ENCODE measurements at places on chromosomes 2 and 18.

DNA sequence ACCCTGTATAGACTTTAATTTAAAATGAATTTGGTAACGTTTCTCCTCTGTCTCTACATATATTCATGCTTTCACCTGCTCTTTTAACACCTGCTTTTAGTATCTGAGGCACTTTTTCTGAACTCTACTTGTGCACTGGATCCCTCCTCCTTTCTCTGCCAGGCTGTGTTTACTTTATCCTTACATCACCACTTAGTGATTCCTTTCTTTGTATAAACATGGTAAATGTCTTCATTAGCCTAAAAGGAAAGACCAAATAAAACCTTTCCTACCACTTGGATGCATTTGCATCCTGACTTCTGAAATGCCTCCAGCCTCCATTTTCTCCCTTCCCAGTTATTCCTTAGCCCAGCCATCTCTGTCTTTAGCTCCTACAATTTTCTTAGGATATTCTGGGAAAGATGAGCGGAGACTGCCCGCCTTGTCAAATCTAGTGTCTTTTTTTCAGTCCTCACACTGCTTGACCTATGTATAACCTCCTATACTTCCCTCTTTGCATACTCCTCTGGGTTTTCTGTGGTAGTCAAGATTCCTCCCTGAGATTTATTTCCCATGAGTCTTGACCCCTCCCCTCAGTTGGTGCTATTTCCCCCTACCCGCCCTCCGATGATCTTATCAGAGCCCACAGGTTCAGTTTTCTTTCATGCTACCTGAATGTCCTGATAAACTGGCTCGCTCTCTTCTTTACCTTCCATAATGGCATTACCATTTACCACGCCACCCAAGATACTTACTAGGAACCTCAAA lies 44.8 kb downstream of the REL start:
- peak; percentile 20 for DNase-seq

DNA sequence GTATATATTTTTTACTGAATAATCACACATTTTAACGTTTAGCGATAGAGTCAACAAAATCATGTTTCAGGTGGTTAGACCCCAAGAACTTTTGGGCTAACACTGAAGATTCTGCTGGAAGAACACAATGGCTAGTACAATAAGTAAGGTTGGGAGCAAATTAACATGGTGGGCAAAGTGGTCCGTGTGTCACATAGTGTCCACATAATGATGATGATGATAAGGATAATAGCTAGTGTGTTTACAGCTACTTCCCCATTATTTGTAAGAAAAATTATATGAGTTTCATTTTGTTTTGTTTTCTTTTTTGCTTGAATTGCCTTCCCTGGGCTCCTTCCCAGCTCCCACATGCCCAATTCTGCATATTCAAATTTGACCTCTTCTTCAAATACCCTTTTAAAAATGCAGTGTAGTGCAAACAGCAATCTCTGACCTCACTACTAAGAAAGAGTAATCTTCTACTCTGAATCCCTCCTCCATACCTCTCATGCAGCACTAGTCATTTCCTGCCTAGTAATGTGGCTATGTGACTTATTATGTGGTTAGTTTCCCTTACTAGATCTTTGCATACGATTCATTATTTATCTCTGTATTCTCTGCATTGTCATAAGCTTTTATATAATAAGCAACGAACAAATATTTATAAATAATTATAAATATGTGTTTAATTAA lies 16.9 kb upstream of the VPS54 start:
- peak; percentile 78 for DNase-seq

DNA sequence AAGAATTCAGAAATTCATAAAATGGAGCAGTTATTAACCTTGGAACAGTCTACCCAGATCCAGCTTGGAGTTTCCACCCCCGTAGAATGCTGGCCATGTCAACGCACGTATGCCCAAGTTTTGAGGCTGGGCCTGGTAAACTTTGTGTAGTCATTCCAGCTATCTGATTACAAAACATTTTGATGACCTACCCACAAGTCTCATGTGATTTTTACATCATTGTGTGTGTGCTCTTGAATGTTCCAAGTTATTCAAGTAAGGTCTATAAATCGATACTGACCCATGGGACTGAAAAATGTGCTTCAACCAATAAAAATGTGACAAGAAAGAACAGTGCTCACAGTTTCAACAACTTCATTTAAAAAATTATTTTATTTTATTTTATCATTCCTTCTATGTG lies 32.5 kb upstream of the ICOS start:
- no peak for DNase-seq

GRCh38 chr2:196251132-196251531 lies 79.8 kb upstream of the STK17B start:
- DNase-seq: no peak

GRCh38 chr2:11250400-11251196 lies 93.8 kb downstream of the ROCK2 start:
- DNase-seq: peak; percentile 20

DNA sequence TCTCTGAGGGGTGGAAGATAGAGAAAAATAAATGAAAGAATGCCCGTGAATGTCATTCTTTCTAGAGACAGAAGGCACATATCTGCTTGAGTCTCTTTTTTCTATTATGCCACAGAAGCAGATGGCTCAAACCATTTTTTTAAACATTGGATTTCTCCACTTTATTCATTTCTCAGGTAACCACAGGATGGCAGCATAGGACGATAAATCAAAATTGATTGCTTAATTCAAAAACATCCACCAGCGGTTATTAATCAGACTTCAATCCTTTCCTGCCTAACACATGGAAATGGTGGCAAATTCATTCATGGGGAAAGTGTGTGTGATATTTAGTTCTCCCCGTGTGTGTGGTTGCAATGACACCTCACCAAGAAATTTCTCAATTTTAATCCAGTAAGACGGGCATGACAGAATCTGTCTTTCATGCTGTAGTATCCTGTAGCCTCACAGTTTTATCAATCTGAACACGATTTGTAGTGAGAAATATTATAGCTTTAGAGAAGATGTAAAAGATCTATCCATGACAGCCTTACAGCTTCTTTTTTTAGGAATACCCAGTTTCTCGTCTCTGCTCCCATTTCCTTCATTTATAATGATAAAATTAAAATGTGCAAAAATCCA lies 72.2 kb downstream of the DSC3 start:
- peak; percentile 6 for DNase-seq

GRCh38 chr2:137963535-137964065 lies 673 bp upstream of the HNMT start:
- no peak for DNase-seq

- peak; percentile 47 for DNase-seq
These were observed 67.8 kb upstream of the EPAS1 start for GRCh38 chr2:46229134-46230063.

- no peak for DNase-seq
These were observed 28.1 kb downstream of the FAM171B start for GRCh38 chr2:186721956-186722355.

GRCh38 chr2:107359021-107359420 lies 467.7 kb upstream of the RGPD4 start:
- DNase-seq: no peak

DNA sequence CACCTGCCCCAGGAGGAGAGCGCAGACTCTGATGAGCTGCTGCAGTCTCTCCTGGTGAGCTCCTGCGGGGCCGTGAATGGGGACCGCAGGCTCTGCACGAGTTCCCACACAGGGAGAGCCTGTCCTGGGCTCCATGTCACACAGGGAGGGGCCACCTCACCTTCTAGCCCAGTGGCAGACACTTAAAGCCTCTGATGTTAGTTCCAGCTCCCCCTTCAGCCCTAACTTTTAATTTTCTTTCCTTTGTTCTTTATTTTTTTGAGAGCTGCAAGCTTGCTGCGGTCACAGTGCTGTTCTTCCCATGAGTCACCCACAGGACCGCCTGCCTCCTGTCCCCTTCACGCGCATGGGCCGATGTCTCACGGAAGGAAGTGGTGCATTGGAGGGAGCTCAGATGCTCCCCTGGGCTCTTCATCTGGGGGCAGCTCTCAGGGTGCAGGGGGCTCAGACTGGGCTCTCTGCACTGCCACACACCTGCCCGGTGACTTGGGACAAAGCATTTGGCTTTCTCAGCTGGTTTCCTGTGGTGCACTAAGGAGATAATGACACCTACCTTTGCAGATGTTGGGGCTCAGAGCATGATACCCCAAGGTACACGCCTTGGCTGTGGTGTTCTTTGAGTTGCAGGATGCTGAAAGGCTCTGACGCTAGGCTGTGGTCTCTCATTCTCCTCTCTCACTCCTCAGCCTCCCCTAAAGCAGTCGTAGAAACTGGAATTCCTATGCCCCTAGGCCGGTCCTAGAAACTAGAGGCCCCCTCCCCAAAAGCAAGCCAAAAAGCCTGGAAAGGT lies 37.2 kb upstream of the PXDN start:
- no peak for DNase-seq

DNA sequence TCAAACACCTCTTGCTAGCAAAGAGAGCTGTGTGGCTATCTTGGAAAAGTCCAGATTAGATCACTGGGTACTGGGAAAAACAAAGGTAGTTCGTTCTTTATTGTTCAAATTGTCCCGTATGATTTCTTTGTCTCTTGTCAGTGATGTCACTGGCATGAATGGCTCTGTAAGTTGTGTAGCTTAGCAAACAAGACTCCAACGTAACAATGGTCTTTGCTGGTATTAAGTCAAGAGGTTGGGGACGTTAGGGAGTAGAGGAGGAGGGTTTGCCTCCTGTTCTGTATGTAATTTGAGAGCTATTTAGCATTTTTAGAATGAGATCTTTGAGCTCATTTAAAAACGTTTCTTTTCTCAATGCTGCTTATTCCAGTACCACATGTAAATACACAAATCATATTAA lies 216.5 kb upstream of the SP5 start:
- no peak for DNase-seq

- no peak for DNase-seq
These were observed 8.6 kb downstream of the DOCK10 start for GRCh38 chr2:225033440-225034318.

GRCh38 chr18:2376707-2377106 lies 194.6 kb downstream of the METTL4 start:
- DNase-seq: no peak

DNA sequence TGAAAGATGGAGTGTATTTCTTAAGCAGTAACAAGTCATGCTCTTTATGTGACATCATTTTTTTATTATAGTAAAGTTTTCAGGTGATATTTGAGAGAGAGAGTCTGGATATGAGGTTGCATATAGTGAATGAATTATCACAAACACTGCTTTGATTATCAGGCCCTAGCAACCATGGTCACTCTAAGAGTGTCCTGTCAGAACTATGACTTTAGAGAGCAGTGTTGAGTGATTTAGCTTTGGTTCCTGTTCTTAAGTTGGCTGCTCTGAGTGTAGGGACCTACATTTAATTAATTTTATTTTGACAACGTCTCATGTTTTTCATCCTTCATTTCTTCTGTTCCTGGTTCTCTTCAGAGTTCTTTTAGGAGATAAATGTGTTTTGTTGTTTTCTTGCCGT lies 275.5 kb downstream of the KCNJ3 start:
- DNase-seq: no peak

- no peak for DNase-seq
These were observed 110.2 kb downstream of the TDRD15 start for GRCh38 chr2:21234001-21234400.

GRCh38 chr2:208269091-208269490 lies 3.0 kb downstream of the PIKFYVE start:
- no peak for DNase-seq

DNA sequence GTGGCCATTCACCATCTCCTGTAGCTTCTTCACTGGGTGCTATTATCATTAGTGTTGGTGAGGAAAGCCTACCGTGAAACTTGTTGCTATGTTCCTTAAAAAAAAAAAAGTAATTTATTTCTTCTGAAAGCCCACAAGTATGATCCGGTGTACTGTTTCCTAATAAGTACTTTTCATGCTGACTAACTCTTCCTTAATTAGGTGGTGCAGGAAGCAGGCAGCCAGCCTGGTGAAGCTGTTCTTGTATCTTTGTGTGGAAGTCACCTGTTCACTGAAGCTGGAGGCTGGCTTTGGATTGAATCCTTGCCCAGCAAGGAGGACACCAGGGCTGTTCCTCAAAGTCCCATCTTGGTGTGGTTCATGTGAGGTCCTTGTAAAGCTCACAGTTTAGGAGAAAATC lies 321.7 kb upstream of the THSD7B start:
- DNase-seq: no peak

DNA sequence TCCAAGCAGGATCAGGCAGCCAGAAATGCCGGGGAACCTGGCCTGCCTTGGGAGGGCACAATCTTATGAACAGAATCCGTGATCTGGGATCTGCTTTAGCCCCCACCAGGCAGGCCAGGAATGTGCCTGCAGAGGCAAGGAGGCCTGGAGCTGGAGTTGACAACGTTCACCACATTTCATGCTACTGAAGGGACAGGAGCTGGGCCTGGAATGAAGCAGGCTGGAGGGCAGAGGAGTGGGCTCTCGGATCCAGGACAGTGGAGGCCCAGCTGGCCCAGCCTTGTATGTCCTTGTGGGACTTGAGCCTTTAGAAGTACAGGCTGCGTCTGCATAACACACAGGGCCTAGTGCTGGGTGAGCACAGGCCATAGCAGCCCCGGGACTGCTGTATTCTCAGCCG lies 91.8 kb downstream of the KLHL29 start:
- DNase-seq: no peak

DNA sequence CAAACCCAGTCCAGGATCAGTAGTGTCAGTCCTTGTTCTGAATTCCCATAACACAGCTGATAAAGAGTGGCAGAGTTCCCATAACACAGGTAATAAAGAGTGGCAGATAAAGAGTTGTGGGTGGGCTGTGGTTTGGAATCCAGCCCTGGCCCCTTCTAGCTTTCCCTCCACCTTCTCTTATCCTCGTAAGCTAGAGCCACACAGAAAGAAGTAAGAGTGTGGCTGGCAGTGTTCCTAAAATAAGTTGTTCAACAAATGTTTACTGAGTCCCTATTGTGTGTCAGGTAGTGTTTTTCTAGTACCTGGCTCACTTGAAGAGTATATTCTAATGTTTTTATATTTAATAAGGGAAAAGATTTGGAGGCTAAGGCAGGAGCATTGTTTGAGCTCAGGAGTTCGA lies 65.0 kb upstream of the BCL2L11 start:
- no peak for DNase-seq

- DNase-seq: no peak
These were observed 11.4 kb downstream of the GBX2 start for GRCh38 chr2:236156860-236157194.

DNA sequence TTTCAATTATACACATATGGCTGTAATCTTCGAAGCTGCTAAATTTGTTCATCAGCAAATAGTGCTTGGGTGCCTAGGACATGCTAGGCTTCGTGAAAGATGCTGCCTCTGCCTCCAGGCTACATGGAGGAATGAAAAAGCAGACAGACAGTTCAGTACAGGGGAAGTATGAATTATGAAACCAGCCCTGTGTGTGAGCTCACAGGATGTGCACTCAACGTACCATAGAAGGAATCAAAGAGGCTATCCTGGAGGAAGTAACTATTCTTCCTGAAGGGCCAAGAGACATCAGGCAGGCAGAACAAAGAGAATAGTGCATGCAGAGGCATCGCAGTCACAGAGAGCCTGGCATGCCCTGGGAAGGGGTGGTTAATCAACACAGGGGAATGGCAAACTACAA lies 61.4 kb downstream of the DYM start:
- DNase-seq: peak; percentile 15

DNA sequence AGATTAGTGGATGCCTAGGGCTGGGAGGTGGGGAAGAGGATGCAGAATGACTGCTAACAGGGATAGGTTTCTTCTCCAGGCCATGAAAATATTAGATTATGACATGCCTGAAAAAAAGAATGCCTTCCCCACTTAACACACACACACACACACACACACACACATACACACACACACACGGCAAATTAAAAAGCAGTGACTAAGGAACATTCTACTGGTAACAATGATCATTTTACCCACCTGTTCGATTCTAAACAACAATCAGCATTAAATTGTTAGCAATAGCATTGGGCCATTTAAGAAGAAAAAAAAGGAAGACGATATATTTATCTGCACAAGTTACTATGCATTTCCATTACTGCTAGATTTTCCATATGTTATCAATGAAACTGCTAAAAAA lies 10.8 kb downstream of the CACNB4 start:
- no peak for DNase-seq
